RPMI7951 (cell line): ENCODE measurements at places on chromosomes 12 and 14. TPM values are rescaled to one million over a fixed set of nuclear protein-coding genes. Genes with fewer than 3 reads are reported as not detected.

- DNase-seq = peak; percentile 56
Observed at GRCh38 chr12:46770501-46771183, 55.2 kb downstream of the SLC38A4 start.

DNA sequence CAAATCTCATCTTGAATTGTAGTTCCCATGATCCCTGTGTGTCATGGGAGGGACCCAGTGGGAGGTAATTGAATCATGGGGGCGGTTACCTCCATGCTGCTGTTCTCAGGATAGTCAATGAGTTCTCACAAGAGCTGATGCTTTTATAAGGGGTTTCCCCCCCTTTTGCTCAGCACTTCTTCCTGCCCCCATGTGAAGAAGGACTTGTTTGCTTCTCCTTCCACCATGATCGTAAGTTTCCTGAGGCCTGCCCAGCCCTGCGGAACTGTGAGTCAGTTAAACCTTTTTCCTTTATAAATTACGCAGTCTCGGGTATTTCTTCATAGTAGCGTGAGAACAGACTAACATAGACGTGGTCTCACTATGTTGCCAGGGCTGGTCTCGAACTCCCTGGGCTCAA, 56.1 kb upstream of the EIF5 start:
- DNase-seq = no peak

DNA sequence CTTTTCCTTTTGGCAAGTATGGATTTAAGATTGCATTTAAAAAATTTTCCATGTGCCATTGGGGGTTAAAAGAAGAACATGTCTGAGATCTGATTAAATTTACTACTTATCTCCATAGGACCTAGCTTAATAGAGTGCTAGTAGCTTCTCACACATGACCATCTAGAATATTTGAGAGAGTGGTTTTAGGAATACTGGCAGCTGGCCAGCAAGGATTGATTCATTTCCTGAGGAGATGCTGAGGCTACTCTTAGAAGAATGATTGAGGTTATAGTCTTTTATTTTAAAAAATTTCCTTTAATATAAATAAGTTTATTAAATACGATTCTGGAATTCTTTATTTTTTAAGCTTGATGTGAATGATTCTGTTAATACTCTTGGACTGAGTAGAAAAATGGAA, 56.2 kb downstream of the MIPOL1 start:
- DNase-seq = peak; percentile 66

CFAP54 gene
- total RNA-seq = 0.48 and 0.68 TPM in 2 replicates

DNA sequence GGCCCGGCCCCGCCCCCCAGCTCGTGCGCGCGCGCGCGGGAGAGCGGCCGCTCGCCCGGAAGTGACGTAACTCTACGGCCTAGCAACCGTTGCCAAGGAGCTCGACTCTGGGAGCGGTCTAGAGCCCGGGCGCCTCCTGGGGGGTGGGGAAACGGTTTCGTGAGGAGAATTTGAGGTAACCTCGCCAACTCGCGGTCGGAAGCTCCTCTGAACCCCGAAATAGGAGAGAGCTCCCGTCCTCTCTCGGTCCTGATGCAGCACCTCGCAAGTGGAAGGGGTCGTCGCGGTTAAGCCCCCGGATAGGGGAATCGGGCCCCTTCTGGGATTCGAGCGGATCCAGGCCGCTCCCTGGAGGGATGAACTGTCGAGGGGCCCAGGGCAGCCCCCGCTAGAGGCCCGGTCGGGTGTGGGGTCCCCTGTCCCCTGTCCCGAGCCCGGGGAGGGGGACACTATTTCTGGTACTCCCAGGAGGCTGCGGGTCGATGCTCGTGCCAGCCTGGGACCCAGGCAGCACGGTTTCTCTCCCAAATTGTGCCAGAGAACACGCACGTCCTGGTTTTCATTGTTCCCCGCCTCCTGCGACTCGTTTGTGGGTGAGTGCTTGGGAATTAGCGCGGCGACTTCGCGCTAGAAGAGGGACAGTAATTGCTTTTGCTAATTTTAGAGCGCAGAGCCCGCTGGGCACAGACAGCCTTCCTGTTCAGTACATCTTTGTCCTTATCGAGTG, at the start of gene IFT81:
TSS of gene IFT81 (plus strand) at position 89 of the 727 bp plus-strand sequence. CDS start 3,024 bp downstream, outside the sequence.
- peak; percentile 87 for DNase-seq
